NCI-H524 treated with DMSO at 0.1 percent for 48 hours (cell line): ENCODE measurements at places on chromosomes 1 and 21.
A peak's percentile ranks its signal among the peaks of the same experiment; 100 is the strongest.

- no peak for DNase-seq
Observed at GRCh38 chr1:2251786-2252185, 23.7 kb downstream of the SKI start.

DNA sequence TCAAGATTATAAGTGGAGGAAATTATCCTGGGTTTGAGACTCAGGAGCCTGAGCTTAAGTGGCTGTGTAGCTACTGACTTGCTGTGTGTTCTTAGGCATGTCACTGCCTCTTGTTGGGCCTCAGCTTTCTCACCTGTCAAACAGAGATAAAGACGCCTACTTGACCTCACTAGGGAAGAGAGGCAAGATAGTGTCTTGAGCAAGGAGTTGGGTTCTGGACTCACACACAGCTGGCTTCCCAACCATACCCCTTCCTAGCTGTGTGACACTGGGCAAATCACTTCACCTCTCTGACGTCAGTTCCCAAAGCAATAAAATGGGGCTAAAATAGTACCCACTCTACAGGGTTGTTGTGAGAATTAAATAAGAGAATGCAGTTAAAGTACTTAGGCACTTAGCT lies 11.6 kb upstream of the EPB41 start:
- DNase-seq = no peak

DNA sequence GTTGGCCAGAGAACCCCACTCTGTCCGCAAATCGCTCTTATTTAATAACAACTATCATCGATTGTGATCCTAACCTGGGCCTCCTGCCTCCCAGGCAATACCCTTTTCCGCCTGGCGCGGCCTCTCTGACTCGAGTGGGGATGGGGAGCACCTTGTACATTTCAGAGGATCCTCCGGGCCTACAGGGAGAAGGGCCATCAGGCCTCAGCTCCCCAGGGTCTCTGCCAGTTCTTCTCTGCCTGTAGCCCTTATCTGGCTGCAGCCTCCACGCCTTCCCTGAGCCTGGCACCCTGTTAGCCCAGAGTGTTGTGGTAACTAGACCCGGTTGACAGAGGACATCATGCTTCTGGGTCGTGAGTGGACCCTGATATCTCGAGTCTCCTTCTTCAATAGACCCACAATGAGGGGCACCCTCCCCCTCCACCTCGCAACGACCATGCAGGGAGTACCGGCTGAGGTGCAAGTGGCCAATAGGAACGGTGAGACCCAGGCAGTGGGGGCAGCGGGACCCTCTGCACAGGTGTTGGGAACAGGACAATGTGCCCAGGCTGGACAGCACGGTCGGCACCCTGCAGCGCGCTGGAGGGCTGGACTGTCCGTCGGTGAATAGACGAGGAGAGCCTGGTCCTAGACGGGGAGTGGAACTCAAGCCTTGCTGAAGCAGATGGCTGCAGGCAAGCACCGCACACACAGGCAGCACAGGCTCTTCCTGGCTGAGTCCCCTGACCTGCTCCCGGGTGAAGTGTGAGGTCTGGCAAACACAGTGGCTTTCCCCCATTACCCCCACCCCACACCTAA lies 7.1 kb upstream of the CRYBG2 start:
- no peak for DNase-seq

DNA sequence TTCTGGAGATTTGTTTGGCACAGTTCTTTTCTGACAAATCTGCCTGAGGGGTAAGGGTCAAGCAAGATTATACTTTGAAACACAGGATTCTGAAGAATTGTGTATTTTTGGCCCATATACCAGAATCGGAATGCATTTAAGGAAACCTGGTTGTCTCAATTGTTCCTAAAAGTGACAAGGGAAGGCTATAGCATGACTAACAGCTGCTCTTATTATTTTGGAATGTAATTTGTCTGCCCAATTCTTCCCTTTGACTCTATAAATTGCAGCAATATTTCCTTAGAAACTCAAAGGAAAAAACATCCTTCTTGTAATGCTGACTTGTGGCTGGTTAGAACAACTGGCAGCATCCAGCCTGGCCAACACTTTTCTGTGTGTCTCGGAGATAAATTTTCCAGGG lies 15.8 kb upstream of the VCAM1 start:
- no peak for DNase-seq

- no peak for DNase-seq
Observed at GRCh38 chr1:87760654-87761053, 432.0 kb downstream of the LMO4 start.

DNA sequence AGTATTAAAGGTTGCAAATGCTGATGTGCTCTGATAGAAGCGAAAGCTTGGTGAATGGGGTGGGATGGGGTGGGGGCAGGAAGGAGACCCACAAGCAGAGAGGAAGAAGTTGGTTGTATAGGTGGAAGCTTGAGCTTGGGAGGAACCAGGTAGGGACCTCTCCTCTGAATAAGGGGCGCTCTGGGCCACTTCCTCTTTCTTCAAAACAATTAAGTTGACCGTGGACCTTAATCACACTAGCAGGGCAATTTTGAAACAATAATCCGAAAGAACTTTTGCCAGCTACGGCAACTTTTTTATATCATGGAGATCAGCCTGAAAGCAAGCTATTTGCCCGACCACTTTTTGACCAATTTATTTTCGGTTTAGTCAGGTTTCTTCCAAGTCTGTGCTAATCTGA lies 1.9 kb upstream of the DYRK1A start:
- DNase-seq = no peak

DNA sequence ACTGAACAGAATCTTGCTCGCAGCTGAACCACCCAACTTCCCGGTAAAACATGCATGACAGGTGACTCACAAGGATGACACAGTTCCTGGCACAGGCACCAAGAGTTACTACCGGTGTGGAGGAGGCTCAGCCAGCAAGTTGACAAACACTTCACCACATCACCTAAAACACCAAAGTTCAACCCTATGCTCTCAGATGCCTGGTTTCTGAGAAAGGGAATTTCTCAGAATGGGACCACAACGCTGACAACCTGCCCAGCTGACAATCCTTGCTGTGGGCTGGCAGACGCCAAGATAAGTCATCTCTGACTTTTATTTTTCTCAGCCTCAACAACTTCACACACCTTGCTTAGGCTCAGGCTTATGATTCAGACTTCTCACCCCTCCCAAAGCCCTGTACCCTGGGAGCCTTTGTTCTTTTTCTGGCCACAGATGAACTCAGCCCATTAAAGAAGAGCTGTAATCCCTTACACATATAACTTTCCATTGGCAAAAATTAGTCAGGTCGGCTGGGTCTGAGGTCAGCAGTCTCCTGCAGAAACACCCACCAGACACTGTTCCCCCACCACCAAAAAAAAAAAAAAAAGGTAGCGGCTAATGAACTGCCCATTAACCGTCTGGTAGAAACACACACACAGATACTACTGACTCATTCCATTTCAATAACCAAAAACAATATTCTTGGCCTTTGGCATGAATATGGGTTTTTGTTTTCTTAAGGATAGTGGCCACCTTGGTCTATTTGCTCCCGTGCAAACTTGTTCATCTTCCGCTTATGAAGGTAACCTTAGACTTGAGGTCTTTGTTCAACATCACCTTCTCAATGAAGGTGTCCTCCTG lies 10.8 kb upstream of the TIAM1 start:
- no peak for DNase-seq

DNA sequence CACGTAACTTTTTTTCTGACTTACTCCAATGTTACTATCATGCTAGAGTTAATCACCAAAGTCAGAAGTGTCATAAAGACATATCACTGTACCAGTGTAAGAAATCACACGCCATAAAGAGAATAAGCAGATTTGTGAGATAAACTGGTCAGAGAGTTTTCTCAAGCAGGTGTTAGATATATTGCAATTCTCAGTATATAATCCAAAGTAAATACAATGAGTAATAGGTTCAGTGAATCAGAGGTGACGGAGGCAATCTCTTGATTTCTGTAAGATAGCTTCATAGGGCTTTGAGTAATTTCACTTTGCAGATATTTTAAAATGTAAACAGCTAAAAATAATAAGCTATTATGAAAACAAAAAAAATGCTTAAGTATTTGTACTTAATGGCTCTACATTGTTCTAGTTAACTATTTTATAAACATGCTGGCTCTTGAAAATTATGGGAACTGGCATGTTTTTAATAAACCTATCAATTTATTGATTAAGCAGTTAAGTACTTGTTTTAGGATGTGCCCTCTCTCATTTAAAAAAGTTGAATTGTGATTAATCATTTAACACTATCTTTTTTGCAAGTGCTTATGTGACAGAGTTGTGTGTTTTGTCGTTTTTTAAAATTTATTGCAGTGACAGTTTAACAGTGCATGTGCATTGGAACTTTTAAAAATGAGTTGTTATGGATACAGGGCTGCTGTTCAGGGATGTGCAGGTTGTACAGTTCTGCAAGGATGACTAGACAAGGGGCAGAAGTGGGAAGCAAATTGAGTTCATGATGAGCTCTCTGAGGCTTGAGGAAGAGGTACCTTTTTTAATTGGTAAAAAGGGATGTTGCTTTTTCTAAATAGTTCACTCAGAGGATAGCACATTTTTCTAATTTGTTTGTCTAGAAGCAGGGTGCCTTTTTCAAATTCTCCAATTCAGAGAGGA lies 119.1 kb downstream of the USP25 start:
- DNase-seq = no peak

GRCh38 chr21:43921979-43922945 lies 57.2 kb downstream of the AGPAT3 start:
- no peak for DNase-seq

DNA sequence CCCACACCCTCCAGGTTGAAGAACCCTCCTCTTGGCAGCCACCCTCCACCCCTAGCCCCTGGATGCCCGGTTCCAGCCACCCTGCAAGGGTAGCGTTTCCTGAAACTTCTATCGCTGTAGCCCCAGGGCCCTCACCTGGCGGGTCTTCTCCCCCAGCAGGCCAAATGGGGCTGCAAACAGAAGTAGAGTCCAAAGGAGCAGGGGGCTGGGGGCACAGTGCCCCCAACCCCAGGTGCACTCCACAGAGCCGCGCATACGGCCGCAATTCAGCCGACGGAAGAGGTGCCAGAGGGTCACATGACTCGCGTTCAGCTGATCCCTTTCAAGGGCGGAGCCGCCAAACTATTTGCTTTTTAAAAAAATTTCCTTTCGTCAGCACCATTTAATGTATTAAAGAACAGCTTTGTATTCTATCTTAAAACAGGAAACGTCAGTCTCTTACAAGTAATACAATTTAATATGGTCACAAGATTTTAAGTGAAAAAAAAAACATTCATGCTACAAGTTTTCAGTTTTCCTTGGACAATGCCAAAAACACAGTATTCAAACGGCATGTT lies at the start of gene GLMP:
Gene GLMP, minus strand, starts transcription at position 289 of the 557 bp plus-strand sequence. Its CDS starts 34 bp downstream, at position 255.
- DNase-seq = no peak

GRCh38 chr21:46022551-46023525 lies 41.3 kb downstream of the COL6A1 start:
- no peak for DNase-seq

DNA sequence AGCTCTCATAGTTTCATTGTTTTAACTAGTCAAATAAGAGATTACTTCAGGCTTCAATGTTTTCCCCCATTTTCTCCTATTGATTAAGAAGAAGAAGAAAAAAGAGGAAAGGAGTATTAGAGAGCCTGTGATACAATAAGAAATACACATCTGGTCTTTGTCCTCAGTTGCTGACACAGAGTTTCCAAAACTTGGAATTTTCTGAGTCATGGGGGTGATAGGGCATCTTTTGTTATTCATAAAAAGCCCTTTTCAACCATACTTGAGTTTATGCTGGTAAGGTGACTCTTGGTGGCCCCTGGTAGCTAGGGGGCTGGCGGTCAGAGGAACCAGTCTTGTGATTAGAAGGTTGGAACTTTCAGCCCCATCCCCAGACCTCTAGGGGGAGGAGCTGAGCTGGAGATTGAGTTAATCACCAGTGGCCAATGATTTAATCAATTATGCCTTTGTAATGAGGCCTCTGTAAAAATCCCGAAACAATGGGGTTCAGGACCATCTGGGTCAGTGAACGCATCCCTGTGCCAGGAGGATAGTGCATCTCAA lies 28.9 kb upstream of the KLF18 start:
- DNase-seq = no peak

DNA sequence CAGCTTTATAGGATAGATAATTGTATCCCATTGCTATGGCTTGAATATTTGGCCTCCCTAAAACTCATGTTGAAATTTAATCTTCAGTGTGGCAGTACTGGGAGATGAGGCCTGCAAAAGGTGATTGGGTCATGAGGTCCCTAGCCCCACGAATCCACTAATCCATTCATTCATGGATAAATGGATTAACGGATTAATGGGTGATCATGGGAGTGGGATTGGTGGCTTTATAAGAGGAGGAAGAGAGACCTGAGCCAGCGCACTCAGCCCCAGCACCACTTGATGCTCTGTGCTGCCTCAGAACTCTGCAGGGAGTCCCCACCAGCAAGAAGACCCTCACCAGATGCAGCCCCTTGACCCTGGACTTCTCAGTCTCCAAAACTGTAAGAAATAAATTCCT lies 32.0 kb downstream of the S100A6 start:
- DNase-seq = peak; percentile 41

- no peak for DNase-seq
Observed at GRCh38 chr1:51168936-51169335, 66.9 kb downstream of the C1orf185 start.

GRCh38 chr1:204676043-204676442 lies 9.5 kb downstream of the LRRN2 start:
- no peak for DNase-seq

- DNase-seq = no peak
Observed at GRCh38 chr1:210372491-210372890, 43.8 kb downstream of the HHAT start.

DNA sequence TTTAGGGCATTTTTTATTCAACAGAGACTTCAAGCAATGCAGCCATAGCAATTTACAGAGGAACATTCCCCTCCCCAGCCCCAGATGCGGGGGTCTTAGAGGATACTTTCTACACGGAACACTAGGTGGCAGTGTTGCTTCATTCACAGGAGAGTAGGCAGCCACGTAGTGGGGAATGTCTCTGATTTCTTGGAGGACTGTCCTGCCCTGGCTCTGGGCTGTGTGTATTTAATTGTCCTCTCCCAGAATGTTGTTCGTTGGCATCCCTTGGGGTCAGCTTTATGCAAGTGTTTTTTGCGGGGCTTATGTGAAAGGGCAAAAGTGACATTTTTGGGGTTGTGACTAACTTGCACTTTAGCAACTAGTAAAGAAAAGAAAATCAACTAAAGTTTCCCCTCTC lies 96.9 kb downstream of the PAPPA2 start:
- no peak for DNase-seq

- DNase-seq = no peak
Observed at GRCh38 chr1:173052681-173053196, 2.0 kb upstream of the TNFSF18 start.

GRCh38 chr1:108007531-108007930 lies 42.6 kb upstream of the VAV3 start:
- DNase-seq = no peak

DNA sequence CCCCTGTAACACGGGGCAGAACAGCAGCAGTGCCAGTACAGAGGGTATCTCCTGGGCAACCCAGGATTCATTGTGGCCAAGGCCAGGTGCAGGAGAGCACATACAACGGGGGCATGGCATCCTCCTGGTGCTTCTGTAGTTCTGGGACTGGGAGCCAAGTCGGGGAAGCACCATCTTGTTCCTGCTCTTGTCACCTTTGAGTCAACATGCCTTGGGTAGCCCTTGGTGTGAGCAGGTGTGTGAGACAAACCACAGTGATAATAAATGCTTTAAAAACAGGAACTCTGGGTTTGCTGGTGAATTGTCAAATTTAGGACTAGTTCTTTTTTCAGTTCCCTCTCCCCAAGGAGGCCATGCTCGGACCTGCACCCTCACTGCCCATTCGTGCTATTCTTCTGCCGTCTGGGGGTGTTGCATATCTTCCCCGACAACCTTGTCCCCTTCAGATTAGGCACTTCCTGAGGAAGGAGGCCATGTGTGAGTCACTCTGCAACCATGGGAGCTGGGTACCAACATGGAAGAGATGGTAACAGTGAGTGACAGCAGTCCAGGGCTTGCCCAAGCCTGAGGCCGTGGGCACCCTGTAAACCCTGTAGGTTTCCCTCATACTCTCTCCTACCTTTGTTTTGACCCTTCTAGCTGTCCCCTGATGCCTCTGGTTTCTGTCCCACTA lies 150.2 kb downstream of the GRIK3 start:
- DNase-seq = no peak
